Cerebellar nuclear complex (tissue), 1 donor: ENCODE measurements at places on chromosomes 5 and 9.

- no peak for DNase-seq
Observed at GRCh38 chr5:151150471-151151262, 6.9 kb downstream of the ANXA6 start.

DNA sequence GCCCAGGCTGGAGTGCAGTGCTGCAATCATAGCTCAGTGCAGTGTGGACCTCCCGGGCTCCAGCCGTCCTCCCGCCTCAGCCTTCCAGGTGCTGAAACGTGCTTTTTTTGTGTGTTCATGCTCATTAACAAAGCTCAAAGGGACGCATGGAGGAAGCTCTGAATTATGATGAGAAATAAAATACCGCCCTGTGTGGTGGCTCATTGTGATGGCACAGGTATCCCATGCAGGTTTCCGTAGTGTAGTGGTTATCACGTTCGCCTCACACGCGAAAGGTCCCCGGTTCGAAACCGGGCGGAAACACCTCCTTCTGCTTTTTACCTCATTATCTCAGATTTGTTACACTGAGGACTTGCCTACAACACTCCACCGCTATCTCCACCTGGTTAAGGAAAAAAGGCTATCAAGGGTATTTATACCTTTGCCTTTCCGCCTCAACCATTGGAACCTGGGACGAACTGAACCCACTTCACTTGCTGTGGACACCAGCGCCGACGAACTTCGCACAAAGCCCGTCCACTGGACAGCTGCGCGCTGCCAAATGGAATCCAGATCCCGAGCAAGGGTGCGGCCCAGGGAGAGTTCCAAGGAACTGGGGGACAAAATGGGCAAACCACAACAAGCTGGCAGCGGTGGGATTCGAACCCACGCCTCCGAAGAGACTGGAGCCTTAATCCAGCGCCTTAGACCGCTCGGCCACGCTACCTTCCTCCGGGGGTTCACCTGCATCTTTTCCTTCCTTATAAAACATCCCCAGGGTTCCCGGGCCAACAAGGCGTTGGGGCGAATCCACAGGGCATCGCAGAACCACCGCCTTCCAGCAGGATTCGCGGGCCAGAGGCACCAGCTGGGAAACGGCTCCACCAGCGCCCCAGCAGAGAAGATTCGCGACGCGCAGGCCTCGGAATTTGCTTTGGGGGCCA lies 26.3 kb downstream of the OR2V2 start:
- DNase-seq: no peak

DNA sequence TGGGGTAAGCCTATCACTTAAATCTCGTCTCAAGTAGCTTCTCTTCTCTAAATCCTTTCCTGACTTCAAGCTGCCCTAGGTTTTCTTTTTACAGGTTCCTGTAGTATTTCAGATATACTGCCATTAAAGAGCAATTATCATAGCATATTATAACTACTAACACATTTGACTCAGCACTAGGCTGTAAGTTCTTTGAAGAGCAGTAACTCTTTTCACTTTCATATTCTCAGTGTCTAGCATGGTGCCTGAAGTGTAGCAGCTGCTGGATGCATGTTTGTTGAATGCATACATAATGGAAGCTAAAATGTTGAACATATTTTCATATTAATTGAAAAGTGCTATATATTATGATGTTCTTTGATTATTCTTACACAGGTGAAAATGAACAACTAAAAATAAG lies 22.5 kb downstream of the CCDC152 start:
- no peak for DNase-seq

GRCh38 chr9:33158843-33159776 lies 8.0 kb downstream of the B4GALT1 start:
- no peak for DNase-seq

GRCh38 chr5:74169701-74170100 lies 470.8 kb downstream of the ENC1 start:
- DNase-seq: no peak

GRCh38 chr9:110338143-110338542 lies 480 bp upstream of the TXNDC8 start:
- no peak for DNase-seq

GRCh38 chr9:86842573-86842972 lies 104.7 kb downstream of the GAS1 start:
- no peak for DNase-seq

- DNase-seq: no peak
Observed at GRCh38 chr9:126144196-126144595, 182.4 kb upstream of the MVB12B start.

DNA sequence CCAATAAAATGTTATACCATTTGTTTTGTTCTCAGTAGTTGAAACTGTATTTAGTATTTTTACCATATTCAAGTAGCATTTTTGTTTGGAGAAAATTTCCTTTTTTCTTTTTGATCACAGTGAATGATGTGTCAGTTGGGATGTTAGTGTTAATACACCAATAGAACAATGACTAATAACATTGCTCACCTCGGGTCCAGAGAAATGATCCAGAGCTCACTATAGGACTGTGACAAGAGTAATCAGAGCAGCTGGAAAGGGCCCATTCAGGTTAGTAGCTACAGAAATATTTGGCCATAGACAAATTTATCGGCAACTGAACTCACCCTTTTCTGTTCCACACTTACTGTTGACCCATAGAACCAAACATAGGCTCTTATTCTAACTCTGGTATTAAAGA lies 989.2 kb downstream of the TLE4 start:
- DNase-seq: no peak

- no peak for DNase-seq
Observed at GRCh38 chr5:178287791-178288105, 55.1 kb upstream of the PHYKPL start.

DNA sequence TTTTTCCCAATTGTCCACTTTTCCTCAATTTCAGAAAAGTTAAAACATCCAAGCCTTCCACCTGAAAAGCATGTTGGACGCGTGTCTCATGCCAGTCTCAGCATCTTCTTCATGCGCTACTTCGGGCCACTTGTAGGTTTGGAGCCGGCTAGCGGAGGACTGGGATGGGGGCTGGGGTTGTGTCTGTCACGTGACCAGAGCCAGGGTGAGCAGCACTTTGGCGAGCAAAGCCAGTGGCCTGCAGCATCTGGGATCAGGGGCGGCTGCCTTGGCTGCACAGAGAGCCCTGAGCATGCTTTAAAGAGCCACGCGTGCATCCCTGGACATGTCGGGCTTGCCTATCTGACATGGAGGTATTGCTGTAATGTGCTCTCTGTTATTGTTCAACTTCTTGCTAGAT lies 41.2 kb downstream of the SLC6A3 start:
- no peak for DNase-seq

DNA sequence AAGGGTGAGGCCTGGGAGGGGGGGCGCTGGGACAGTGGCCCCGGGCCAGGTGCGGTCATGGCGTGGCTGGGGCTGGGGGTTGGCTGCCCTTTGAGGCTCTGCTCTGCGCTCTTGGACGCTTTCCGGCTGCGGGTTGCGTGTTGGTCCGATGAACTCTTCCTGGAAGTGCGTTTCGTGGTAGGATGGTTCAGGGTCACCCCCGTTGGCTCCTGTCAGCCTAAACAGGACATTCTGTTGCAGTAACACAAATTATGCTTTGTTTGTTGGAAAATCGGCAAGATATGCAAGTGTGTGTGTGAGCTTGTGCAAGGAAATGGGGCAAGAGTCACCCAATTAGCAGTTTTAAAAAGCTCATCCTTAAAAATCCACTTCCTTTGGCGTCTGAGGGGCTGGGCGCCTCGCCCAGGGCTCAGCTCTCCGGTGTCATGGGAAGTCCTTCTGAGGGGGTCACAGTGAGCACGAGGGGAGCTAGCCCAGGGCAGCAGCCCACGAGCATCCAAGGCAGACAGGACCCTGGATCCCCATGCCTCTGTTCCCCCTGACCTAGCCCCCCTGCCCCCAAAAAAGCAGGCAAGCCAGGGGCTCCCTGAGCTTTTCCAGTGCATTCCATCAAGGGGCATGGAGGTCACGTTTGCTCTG lies 22.2 kb upstream of the RNU6ATAC start:
- DNase-seq: no peak

DNA sequence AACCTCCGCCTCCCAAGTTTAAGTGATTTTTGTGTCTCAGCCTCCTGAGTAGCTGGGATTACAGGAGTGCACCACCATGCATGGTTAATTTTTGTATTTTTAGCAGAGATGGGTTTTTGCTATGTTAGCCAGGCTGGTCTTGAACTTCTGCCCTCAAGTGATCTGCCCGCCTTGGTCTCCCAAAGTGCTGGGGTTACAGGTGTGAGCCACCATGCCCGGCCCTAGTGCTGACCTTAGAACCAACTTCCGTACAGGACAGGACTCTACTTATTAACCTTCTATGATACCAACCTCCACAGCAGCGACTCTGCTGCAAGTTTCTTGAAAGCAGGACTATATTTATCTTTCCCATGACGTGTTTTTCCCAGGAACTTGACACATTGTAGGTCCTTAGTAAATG lies 176.9 kb downstream of the RGS3 start:
- DNase-seq: no peak

- no peak for DNase-seq
Observed at GRCh38 chr5:111122398-111122797, 30.2 kb downstream of the WDR36 start.

GRCh38 chr9:123599781-123600180 lies 243.8 kb downstream of the CRB2 start:
- DNase-seq: no peak

DNA sequence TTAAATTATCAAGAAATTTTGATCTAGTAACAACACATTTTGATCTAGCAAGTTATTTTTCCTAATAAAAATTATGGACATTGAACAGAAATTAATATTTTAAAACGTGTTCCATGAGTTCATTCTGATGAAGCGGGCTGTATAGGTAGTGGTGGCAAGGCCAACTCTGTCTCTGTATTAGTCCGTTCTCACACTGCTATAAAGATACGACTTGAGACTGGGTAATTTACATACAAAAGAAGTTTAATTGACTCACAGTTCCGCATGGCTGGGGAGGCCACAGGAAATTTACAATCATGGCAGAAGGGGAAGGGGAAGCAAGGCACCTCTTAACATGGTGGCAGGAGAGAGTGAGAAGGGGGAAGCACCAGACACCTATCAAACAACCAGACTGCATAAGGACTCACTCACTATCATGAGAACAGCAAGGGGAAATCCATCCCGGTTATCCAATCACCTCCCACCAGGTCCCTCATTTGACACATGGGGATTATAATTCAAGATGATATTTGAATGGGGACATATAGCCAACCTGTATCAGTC lies 61.2 kb downstream of the TMEM232 start:
- no peak for DNase-seq

- no peak for DNase-seq
Observed at GRCh38 chr5:171207256-171207847, 101.7 kb upstream of the TLX3 start.

GRCh38 chr5:180136630-180137381 lies 65.2 kb upstream of the RNF130 start:
- DNase-seq: no peak

GRCh38 chr5:158543539-158544387 lies 556.0 kb downstream of the EBF1 start:
- no peak for DNase-seq

DNA sequence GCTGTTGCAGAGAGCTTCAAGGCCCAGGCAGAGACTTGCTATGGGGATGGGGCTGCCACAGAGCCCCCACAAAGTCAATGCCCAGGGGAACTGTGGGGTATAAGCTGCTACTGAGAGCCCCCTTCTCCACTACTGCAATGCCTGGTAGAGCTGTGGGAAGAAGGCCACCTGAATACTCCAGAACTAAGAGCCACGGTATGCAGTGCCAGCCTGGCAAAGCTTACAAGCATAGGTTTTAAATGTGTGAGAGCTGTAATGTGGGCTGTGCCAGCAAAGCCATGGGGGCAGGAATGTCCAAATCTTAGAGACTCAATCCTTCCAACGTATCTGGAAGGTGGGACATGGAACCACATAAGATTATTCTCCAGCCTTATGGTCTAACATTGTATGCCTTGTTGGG lies 49.2 kb downstream of the XRCC4 start:
- no peak for DNase-seq

- DNase-seq: no peak
Observed at GRCh38 chr9:107131108-107131799, 151.8 kb upstream of the RAD23B start.

DNA sequence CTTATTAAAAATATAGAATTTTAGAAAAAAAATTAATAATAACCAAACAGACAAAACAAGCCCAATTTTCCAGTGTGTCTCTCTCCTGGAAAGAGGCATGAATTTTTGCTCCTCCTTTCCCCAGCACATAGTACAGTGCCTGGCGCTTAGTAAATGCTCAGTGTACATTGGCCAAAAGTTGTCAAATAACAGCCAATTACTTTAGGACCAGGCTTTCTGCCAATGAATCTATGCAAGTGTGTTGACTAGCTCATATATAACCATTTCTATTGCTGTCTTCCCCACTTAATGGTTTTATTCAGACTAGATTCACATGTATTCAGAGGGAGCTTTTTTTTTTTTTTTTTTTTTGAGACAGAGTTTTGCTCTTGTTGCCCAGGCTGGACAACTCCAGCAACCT lies 120.1 kb upstream of the CD180 start:
- no peak for DNase-seq

- no peak for DNase-seq
Observed at GRCh38 chr5:54062958-54063357, 247.4 kb downstream of the ARL15 start.

DNA sequence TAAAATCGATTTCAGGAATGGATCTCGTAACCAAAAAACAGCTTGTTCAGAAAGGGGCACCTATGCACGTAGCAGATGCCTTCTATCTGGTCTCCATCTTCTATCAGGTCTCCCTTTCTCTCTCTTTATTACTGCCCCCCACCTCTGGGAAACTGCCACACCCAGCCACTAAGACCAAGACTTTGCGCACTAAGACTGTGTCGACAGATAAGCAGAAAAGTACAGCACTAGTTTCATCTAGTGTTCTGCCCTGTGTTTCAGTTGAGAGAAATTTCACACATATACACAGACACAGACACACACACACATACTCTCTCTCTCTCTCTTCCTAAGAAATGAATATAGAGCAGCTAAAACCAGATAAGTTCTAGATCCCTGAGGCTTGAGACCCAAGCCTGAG lies 210.1 kb upstream of the MAP3K1 start:
- no peak for DNase-seq

GRCh38 chr5:34666392-34667080 lies 10.4 kb downstream of the RAI14 start:
- no peak for DNase-seq

DNA sequence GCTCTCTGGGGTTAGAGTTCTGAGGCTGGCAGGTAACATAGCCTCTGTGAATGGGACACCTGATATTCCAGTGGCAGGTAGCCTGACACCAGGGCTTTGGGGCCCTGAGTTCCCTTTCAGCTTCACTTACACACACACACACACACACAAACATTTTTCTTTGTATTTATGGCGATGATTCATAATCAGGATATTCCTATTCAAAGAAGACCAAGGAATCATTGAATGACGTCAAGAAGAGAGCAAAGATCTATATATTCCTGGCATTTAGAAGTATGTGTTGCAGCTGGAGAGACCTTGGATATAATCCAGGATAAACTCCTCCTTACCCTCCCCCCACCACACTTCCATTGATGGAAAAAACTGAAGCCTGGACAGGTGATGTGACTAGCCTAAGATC lies 7.9 kb upstream of the ENTREP1 start:
- no peak for DNase-seq

DNA sequence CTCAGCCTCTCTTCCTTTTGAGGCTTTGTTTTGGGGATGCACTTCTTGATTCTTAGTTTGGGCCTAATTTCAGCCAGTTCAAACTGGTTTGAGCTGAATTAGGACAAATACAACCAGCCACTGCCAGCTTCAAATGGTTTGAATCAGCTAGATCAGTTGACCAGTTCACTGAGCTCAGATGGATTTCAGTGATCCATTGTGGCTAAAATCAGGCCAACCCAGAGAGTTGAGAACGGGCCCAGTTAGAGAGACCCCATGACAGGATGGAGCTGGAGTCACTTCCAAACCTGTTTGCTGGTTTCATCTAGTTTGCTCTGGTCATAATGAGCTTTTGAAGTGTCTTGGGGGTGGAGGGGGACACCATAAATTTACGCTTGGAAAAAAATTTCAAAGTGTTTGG lies 48.0 kb upstream of the NEK6 start:
- DNase-seq: no peak
